ENCODE measurements at places on chromosomes 7 and 10.

DNA sequence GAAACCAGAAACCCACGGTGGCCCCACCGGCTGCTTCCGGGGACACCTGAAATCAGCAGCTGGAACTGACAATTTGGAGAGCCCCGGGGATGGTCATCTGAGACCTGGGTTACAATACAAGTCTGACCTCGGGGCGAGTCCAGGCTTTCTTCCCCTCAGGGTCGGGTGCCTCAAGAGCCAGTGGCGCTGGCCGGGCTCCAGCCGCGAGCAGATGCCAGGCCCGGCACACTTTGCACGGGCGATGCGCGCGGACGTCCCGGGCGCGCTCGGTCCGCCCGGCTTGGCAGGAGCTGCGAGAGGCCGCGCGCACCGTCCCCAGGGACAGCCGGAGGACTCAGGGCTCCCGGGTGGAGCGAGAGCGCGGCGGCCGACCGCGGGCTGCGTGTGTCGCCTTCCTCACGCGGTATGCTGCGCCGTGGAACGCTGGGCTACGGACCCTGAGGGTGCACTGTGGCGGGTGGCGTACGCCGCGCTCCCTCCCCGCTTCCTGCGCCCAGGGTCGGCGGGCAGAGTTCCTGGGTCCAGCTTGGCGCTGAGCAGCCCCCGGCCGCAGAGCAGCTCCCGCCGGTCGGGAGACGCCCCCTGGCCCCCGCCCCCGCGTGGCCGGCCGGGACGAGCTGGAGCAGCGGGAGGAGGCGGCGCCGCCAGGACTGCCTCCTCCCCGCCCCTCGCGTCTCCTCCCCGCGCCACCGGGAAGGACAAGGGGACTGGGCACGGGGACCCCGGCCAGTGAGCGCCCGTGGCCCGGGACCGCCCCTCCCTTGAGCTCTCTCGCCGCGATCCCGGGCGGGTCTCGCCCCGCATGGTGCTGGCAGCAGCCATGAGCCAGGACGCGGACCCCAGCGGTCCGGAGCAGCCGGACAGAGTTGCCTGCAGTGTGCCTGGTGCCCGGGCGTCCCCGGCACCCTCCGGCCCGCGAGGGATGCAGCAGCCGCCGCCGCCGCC, at the start of gene RBM20:
Gene RBM20, plus strand, starts transcription at position 684 of the 945 bp plus-strand sequence. Its CDS starts 119 bp downstream, at position 803.
- no peak for DNase-seq

DNA sequence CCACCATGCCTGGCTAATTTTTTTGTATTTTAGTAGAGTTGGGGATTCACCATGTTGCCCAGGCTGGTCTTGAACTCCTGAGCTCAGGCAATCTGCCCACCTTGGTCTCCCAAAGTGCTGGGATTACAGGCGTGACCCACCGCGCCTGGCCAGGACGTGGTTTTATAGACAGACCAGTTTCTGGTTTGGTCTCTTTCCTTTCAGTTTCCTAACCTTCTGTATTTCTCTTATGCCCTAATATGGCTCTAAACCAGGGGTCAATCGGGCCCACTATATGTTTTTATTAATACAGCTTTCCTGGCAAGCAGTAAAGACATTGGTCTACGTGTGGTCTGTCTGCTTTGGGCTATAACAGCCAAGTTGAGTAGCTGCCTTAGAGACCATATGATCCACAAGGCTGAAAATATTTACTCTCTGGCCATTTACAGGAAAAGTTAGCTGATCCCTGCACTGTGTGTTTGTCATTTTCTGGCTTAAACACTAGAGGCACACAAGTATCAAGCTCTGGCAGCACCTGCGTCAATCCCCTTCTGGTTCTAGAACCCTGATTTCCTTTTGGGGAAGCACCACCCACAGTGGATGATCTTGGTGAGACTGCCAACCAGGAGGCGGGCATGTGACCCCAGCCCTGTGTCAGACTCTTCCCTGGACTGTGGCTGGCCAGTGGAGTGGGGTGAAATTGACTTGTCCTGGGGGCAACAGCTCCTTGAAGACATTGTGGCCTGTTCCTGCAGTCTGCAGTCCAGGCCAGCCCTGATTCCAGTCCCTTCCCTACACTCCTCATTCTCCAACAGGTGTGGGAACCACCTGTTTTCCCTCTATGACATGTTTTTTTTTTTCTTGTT, 497.2 kb downstream of the PLXNA4 start:
- DNase-seq: no peak

DNA sequence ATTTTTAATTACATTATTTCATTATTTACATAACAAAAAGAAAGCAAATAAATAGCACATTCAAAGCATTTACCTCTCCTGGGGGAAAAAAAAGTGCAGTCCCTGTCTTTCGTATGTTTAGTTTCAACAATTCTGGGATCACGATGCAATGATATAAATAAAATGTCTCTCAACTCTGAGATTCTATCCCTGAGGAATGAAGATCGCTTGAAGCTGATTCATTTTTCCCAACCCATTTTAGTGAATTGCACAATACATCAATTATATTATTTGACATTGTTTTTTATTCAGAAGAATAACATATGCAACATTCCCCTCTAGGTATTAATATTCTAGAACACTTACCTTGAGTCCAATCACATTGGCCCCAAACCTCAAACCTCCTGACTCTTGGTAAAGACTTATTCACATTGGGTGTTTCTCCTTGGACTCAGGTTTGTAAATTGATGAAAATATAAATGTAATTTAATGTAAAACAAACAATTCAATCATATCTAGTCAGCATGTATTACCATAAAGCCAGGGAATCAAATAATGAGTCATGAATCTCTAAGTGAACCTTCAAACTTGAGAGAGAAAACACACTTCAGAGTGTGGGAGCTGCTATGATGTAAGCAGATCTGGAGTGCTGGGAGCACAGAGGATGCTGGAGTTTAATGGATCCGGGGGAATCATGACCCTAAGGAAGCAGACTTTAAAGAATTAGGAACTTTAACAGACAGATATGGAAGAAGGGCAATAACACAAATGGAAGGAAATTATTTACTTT, 5.3 kb upstream of the SCIN start:
- no peak for DNase-seq

- DNase-seq: no peak
Measured at GRCh38 chr10:4083509-4084003, 298.5 kb upstream of the KLF6 start.

- no peak for DNase-seq
Measured at GRCh38 chr10:104483582-104483981, 129.9 kb downstream of the CFAP58 start.

DNA sequence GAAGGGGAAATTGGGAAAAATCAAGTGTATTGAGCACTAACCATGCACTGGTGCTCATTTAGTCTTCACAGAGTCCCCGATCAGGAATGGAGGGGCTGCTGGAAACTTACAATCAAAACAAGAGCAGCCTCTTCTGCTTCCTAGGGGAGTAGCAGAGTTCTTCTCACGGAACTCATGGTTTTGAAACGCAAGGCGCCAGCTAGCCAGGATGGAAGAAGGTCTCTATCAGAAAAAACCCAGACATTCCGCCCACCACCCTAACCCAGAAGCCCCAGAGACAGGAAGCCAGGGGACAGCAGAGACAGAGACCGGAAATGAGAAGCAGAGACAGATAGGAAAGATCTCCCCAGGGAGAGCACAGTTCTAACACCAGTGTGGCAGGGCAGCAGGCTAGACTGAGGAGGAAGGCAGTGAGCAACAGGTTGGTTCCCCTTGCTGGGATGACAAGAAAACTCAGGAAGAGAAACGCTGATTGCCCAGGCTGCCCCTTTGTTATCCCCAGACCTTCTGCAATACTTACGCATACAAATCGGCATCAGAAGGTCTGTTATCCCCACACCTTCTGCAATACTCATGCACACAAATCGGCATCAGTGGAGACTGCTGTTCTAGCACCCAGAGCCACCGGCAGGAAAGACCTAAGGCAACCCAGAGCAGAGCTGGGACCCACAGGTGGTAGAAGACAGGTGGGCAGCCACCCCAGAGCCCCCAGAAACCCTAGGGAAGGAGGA, 99.2 kb downstream of the CPXM2 start:
- DNase-seq: no peak

GRCh38 chr7:112511451-112512202, 30.8 kb downstream of the LSMEM1 start:
- no peak for DNase-seq

Data from keratinocyte (primary cell).